SJSA1 (cell line): ENCODE measurements at places on chromosomes 7 and 10.

- DNase-seq: no peak
These were observed 40.6 kb upstream of the AGBL3 start for GRCh38 chr7:134945691-134946090.

DNA sequence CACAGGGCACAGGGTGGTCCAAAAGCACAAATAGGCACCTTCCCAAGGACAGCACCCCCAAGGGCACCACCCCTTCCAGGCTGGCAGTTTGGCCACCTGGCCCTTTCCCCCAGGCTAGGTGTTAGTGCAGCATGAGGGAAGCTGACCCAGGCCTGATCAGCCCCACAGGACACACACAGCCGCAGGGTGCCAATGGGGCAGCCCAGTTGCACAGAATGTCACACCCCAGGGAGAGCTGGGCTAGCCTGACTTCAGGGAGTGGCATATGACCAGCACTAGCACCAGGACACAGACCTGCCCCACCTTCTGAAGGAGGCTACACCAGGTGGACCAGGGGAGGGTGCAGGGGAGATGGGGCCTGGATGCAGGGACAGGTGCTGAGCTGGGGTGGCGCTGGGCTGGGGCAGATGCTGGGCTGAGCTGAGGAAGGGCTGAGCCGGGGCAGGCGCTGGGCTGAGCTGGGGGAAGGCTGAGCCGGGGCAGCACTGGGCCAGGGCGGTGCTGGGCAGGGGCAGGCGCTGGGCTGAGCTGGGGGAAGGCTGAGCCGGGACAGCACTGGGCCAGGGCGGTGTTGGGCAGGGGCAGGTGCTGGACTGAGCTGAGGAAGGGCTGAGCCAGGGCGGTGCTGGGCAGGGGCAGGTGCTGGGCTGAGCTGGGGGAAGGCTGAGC, 3.9 kb upstream of the ADAM8 start:
- DNase-seq: no peak

GRCh38 chr10:103733045-103733419, 122.3 kb downstream of the SH3PXD2A start:
- no peak for DNase-seq

DNA sequence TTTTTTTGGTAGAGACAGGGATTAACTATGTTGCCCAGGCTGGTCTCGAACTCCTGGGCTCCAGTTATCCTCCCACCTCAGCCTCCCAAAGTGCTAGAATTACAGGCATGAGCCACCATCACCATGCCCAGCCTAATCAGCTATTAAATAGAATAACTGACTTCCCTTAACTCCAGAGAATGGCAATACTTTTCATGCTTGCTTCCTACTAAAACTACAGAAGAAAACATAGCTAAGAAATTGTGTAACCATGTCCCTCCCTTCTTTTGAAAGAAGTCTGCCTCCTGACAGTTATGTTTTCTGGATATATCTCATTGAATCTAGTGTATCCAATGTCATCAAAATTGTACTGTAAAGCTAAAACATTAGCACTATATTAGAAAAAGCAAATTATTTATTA, 95.6 kb downstream of the KMT2C start:
- no peak for DNase-seq

GRCh38 chr7:91826377-91826776, 54.1 kb downstream of the MTERF1 start:
- DNase-seq: no peak

DNA sequence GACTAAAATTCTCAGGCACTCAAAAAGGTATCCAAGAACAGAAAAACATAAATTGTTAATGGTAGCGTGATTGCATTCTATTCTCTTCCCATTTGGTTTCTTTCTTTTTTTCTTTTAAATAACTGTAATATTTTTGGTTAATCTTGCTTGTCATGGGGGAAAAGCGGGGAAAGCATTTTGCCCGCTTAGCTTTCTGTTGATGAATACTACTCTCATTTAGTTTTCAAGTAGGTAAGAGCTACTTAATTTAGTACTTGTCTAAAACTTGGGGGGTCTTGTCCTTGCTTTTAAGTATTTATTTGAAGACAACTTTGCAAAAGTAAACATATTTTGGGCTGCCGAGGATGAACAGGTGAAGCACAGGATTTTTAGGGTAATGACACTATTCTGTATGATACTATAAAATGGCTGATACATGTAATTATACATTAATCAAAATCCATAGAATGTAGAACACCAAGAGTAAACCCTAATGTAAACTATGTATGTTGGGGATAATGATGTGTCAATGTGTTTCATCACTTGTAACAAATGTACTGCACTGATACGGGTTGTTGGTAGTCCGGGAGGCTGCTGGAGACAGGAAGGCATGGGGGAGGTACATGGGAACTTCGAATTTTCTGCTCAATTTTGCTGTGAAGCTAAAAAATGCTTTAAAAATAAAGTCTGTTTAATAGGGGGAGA, 1.7 kb downstream of the TES start:
- DNase-seq: no peak

DNA sequence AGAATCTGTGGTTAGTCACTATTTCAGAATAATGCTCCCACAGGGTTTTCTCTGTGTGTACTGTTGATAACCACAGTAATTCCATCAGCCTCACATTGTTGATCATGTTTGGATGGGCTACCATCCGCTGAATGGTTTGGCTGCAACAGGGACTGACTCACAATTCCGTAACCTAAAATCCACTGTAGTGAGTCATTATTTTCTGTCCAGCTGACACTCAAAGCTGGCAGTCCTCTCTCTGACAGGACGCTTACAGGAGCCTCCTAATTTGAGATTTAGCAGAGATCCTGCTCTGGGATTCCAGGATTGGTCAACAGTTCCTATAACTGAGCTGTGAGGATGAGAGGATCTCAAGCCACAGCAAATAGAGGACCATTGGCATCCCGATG, 32.7 kb downstream of the VWA2 start:
- peak; percentile 95 for DNase-seq

- no peak for DNase-seq
These were observed 11.6 kb upstream of the CAMK1D start for GRCh38 chr10:12337453-12338372.
